ENCODE measurements at places on chromosomes 2 and 18.

- DNase-seq = no peak
Measured at GRCh38 chr2:237664151-237664550, 36.8 kb downstream of the LRRFIP1 start.

GRCh38 chr18:28108814-28109213, 68.1 kb downstream of the CDH2 start:
- peak; percentile 56 for DNase-seq

GRCh38 chr2:29806461-29806860, 114.9 kb downstream of the ALK start:
- no peak for DNase-seq

GRCh38 chr2:133993160-133993559, 260.7 kb upstream of the MGAT5 start:
- no peak for DNase-seq

GRCh38 chr2:148824190-148824589, 50.8 kb upstream of the KIF5C start:
- DNase-seq = no peak

GRCh38 chr2:25524507-25524906, 148.9 kb downstream of the DTNB start:
- no peak for DNase-seq

GRCh38 chr2:113266431-113266830, 12.3 kb downstream of the PAX8 start:
- no peak for DNase-seq

- DNase-seq = no peak
Measured at GRCh38 chr2:12315224-12315623, 401.5 kb upstream of the TRIB2 start.

- DNase-seq = no peak
Measured at GRCh38 chr2:135954020-135954601, 31.3 kb downstream of the DARS1 start.

DNA sequence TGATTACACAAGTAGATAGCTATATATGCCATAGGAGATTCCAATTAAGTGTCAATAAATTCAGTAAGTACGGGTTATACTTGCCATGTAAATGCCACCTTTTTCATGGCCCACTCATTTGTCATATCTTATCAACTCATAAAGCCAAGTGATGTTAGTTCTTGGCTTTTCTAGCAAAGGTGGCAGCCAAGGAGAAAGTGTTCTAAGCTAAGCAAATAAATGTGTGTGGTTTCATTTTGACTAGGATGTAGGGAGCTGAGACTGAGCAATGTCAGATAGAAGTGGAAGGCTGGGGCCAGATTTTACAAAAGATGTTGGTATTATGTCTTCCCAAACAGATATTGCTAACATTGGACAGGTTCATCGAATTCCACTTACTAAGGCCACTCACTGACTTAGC, 952.0 kb downstream of the SLC4A3 start:
- no peak for DNase-seq

DNA sequence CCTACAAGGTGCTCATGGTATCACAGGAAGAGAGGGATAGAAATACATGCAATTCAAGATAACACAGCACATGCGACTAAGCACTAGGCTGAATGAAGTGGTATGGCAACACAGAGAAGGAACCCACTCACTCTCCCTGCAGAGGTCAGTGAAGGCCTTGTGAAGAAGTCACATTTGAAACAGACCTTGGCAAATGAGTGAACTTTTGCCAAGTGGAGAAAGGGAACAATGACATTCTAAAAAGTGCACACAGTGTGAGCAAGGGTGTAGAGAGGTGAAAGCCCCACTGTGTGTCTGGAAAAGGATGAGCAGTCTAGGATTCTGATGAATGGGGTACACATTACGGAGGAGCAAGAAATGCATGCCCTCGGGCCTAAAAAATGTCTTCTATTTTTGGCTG, 23.3 kb downstream of the KLF7 start:
- peak; percentile 57 for DNase-seq

GRCh38 chr18:55097456-55098170, 138.4 kb upstream of the CCDC68 start:
- peak; percentile 55 for DNase-seq

- DNase-seq = no peak
Measured at GRCh38 chr18:8190980-8191379, 418.3 kb upstream of the RAB12 start.

DNA sequence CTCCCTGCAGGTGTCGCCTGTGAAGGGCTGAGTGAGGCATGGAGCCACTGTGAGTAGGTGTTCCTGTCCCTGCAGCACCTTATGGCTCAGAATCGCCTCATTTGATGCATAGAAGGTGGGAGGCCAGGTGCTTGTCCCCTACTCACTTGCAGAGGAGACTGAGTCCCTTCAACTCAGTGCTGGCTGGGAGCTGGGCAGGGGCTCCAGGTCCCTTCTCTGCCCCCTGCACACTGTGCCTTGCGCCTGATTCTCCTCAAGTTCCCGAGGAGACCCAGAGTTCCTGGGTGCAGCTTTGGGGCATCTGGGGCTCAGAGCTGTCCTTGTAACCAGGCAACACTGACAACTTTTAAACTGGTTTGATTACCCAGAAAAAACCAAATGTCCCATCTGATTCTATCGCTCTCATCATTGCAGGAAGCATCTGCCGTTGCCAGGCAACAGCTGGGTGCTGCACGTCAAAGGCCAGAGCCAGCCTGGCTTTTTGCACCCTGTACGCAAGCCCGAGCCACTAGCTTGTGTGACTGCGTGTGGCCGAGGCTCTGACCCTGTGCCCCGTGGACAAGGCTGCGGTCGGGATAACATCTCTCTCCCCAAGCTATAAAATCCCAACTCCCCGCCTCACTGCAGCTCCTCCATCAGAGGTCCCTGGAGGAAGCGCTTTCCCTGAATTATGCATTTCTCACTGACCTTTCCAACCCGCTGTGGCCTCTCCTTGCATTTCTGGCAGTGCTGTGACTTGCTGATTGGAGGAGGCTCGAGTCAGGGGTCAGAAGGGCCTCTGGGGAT, 130.8 kb upstream of the HDAC4 start:
- DNase-seq = no peak

GRCh38 chr18:40355726-40356125, 1599.3 kb upstream of the PIK3C3 start:
- DNase-seq = peak; percentile 87

DNA sequence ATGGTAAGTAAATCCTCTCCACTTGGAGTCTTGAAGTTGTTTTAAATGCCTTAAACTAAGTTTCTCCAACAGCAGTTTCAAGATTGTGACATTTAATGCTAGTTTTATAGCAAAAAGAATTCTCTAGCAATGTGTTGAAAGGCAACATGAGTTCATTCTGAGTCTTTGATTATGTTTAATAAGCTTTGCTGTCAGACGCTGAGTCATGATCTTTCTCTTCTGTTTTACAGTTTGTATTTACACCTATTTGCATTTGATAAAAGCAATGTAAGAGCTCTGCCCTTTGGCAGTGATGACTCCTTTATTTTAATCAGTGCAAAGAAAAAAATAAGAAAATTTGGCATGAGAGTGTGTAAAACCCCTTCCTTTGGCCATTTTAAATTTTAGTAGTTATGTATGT, 497.7 kb downstream of the STK39 start:
- DNase-seq = no peak

- DNase-seq = no peak
Measured at GRCh38 chr2:96097951-96098823, 18.2 kb downstream of the ADRA2B start.

- DNase-seq = peak; percentile 88
Measured at GRCh38 chr2:231482806-231483391, 18.6 kb upstream of the NCL start.

- peak; percentile 54 for DNase-seq
Measured at GRCh38 chr2:213149294-213149875, 2.0 kb downstream of the IKZF2 start.

DNA sequence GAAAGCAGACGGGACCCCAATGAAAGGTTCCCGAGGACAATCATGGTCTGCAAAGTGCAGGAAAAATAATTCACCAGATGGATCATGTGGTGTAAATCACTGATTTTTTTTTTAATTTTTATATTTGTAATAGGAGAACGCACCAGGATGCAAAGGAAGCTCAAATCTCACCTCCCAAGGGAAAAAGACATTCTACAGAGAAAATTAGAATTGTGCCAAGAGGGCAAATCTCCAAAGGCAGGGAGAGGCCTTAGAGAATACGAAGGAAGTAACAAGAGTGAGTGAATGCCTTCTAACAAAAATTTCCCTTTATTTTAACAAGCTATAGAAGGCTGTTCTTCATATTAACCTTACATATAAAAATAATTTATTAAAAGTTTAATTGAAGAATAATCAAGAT, 90.9 kb downstream of the ANKRD44 start:
- no peak for DNase-seq

DNA sequence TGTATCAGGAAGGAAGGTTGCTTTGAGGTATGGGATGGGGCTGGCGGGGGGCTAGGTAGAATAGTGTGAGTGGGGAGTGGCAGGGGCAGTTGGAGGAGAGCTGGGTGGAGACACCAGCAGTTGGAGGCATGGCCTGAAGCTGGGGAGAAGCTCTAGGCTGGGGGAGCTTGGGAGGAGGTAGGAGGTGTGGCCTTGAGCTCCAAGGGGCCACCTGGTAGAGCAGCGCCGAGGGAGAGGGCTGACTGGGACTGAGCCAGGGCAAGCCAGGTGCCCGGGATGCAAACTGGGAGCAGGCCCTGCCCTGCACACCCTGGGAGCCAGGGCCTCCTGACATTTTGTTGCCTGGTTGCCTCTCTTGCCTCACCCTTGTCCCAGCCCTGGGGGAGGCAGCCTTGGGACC, 33.1 kb upstream of the PDIA6 start:
- DNase-seq = no peak

DNA sequence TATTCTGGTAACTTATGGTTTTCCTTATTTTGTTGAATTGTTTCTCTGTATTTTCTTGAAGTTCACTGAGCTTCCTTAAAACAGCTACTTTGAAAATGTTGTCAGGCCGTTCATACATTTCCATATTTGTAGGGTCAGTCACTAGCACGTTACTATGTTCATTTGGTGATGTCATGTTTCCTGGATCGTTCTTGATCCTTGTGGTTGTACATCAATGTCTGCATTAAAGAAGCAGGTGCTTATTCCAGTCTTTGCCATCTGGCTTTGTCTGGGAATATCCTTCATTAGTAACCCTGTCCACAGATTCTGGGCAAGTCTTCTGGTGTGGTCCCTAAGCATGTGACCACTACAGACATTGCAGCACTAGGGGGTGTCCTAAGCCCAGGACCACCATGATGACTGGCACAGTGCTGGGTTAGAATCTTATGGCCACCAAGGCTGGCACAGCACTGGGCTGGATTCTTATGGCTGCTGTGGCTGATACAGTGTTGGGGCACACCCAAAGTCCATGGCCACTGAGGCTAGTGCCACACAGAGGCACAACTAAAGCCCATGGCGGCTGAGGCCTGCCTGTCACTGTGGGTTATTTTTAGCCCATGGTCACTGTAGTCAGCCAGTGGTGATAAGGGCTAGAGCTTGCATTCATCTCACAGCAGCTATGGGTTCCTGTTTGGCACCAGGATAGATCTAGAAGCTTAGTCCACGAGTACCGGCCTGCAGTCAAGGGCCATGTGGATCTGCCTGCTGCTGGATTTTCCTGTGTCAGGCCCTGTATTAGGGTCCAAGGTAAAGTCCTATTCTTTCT, 13.2 kb downstream of the VWA3B start:
- no peak for DNase-seq

- DNase-seq = no peak
Measured at GRCh38 chr2:218894151-218894879, 13.7 kb downstream of the WNT10A start.

DNA sequence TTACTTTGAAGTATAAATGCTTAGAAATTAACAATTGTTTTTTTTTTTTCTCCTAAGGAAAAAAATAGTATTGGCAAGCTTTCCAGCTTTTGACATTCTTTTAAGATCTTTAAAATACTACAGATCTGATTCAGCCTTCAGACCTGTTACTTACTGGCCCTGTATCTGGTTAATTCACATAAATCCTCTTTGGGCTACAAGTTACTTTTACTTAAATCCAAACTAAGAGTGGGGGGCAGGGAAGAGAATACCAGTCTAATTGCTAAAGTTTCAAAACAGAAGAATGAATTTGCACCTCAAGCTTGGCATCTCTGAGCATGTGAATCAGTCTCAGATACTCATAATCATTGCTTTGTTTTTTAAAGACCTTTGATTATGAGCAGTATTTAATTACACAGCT, 386.3 kb downstream of the PARD3B start:
- DNase-seq = peak; percentile 1

Measured in GM23248 (cell line).